GM23248 (cell line): ENCODE measurements at places on chromosomes 7 and 10.

GRCh38 chr10:5068274-5068984, 25.8 kb upstream of the AKR1C3 start:
- no peak for DNase-seq

DNA sequence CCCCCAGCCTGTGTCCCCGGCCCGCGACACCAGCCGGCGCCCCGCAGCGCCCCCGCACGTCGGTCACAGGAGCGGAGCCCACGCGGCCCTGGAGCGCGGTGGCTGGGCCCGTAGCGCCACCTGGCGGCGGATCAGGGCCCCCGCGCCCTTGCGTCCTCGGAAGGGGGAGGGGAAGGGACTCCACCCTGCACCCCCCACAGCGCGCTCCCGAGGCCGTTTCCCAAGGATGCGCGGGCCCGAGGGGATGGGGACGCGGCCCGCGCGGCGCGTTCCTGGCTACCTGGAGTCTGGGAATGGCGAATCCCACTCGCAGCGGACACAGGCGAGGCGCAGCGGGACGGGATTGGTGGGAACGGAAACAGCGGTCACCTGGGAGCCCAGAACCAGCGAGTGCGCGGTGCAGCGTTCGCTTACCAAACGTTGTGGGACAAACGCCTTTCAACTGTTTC, 23.8 kb upstream of the MKI67 start:
- peak; percentile 81 for DNase-seq

DNA sequence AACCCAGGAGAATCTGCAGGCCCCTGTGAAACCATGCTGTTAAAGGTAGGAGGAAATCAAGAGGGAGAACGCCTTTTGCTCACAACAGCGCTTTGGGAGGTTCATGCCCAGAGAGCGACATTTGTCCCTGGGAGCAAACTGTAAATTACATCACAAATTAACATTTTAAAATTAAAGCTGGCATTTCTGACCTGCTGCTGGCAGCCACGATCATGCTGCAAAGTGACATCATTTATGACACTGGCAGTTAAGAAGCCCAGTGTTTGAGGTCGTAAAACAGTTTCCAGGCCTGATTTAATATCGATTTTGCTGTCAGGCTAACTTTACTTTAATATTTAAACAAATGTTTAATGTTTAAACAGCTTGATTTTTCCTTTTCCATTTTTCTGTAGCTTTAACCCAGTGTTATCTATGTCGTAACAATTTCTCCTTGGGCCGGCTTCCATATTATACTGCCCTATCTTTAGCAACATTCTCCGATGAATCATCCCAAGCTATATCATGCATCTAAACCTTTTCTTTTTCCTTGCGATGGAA, 86.5 kb upstream of the NPVF start:
- DNase-seq: peak; percentile 4

GRCh38 chr7:5701085-5701914, 80.2 kb downstream of the RNF216 start:
- no peak for DNase-seq

DNA sequence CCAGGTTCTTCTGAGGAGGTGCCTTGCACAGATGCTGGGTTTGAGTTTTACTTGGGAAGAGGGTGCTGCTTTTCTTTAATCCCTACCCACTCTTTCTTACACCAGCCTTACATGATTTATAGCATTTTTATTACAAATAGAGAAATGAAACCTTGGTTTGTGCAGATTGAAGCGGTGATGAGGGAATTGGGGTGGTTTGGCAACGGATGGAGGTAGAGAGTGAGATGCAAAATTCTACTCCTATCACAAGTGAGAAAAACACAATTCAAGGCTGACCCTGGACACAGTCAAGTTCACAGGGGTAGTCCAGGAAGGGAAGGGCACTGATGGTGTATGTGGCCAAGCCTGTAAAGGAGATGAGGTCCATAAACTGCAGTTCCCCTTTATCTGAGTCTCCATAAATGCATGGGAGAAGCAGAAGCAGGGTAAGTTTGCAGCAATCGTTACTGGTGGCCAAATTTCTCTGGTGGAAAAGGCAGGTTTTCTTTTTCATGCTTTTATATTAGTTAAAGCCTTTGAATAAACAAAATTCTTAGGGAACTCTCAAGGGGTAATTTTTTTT, 214.3 kb downstream of the JAZF1 start:
- no peak for DNase-seq

- peak; percentile 52 for DNase-seq
Observed at GRCh38 chr7:48042216-48042615, 6.9 kb downstream of the C7orf57 start.

GRCh38 chr7:33998476-33998875, 93.1 kb downstream of the BMPER start:
- no peak for DNase-seq

- DNase-seq: peak; percentile 67
Observed at GRCh38 chr7:104980440-104980839, 33.6 kb upstream of the KMT2E start.

GRCh38 chr7:11170863-11171568, 197.3 kb downstream of the PHF14 start:
- DNase-seq: no peak

GRCh38 chr7:128206747-128207500, 34.2 kb upstream of the LEP start:
- DNase-seq: no peak

DNA sequence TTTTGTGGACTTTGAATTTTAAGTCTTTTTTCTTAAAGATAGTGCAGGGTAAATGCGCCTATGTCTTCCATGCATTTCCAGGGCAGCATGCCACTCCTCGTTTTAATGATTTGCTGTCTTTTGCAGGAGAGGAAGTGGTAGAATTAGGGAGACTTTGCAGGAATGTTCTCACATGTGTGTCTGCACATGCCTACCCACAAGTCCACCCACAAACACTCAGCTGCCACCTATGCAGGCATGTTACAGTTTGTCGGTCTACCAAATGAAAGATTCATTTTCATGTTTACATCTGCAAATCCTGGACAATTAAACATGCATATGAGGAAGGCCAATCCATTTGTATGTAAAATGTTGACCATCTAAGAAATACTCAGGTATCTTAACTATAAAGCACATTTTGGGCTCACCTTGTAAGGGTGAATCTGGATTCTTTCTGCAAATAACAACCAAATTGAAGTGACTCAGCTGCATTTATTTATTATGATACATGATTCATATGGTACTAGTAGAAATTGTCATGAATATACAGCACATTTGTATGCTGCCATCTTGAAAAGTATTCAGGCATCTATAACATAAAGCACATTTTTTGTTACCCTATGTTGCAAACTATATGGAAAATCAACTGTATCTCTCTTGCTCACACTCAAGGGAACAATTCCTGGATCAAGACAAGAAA, 4.7 kb upstream of the TEX36 start:
- no peak for DNase-seq

DNA sequence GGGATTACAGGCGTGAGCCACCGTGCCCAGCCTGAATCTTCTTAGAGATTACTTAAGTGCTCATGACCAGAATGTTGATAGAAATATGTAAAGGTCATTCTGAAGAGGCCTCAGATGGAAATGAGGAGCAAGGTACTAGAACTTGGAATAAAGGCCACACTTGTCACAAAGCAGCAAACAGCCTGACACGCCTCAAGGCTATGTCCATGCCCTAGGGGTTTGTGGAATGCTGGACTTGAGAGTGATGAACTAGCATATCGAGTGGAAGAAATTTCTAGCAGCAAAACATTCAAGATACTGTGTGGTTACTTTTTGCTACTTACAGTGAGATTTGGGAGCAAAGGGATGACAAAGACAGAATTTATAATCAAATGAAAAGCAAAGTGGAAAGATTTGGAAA, 39.0 kb downstream of the ZNF438 start:
- DNase-seq: no peak

GRCh38 chr10:29798921-29799690, 164.3 kb upstream of the SVIL start:
- peak; percentile 45 for DNase-seq

GRCh38 chr7:42739638-42740037, 172.2 kb downstream of the C7orf25 start:
- DNase-seq: peak; percentile 53

GRCh38 chr10:71695502-71696476, 23.8 kb downstream of the C10orf105 start:
- no peak for DNase-seq

DNA sequence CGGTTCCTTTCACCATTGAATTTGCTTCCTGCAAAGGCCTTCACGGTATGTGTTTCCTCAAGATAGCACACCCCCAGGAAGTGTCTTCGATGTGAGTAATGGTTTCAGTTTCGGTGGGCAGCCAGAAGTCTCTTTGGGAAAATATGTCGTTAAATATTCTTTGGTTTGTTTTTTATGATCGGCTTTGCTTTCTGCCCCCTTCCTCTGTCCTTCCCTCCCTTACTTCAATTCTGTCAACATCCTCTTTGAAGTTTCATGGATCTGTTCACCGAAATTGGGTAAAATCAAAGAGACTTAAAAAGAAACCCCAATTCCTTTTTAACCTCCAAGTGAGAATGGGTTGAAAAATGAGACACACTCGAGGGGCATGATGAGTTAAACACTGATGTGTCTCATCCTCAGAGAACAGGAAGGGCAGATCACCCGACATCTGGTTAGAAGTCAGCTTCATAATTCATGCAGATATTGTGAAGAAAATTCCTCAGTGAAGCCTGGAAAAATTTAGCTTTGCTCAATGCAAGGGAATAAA, 170.8 kb upstream of the HABP2 start:
- peak; percentile 84 for DNase-seq

GRCh38 chr10:96703358-96703757, 17.0 kb downstream of the PIK3AP1 start:
- no peak for DNase-seq

DNA sequence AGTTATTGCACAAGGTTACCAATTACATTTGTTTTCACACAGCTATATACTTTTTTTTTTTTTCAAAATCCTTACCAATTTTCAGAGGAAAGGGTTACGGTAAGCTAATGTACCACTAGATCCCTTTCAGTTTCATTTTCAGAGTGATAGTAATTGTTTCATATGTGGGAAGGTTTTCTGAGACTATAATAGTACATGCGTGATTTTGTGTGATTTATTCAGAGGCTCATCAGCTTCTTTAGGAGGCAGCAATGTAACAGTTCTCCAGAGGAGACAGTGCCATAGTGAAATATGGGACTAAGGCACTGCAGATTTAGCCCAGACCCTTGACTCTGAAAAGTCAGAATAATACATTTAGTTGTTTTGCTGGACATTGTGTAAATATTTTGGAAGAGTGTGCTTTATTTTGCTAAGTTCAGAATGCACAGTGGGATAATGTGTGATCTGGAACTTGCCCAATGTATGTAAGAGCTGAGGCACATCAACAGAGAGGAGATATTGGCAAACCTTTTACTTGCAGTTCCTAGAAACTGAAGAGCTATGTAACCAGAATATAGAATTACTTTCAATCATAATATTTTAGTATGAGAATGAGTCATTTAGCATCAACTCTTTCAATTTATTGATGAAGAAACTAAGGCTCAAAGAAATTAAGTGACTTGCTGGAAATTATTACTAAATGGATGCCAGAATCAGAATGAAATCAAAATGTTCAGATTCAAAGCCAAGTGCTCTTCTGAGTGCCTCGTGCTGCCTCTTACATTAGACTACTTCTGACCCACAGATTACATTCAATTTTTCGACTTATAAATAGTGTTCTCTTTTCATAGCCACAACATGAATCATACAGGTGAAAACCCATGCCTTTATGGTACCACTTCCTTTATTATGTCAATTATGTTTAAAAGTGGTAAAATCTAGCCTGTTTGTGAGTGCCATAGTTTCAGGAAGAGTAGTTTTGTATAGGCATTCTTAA, 207.7 kb upstream of the TEX47 start:
- peak; percentile 0 for DNase-seq
